ENCODE measurements at places on chromosomes 7 and 10.

GRCh38 chr7:155277385-155277994, 20.2 kb upstream of the INSIG1 start:
- no peak for DNase-seq

- DNase-seq: no peak
Observed at GRCh38 chr10:6558272-6558671, 21.8 kb downstream of the PRKCQ start.

DNA sequence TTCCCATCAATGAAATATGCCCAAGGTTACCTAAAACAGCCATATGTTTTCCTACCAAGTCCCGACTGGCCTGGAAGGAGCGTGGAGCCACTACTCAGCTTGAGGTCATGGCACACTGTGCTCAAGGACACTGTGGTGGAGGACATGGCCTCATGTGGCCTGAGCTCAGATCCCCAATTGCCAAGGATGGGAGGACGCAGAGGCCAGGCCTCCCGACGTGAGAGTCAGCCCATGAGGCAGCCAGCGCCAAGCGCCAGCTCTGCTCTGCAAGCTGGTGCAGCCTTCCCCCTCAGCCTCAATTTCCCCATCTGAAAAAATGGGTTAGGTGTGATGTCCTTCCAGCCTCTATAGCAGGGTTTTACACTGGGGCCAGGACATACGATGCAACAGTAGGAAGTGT, 302.6 kb downstream of the CALN1 start:
- DNase-seq: no peak

GRCh38 chr10:132385389-132385667, 11.7 kb upstream of the PWWP2B start:
- DNase-seq: no peak

All from fibroblast of the conjunctiva (primary cell).